Peyer's patch (tissue), 4 donors: ENCODE measurements at places on chromosomes 11 and 22.

GRCh38 chr11:34427186-34427805 is 11.4 kb upstream of the CAT start:
- H3K27ac ChIP-seq: no peak overlapping the region
- no peaks in the 10 kb centered on the region for H3K4me1 ChIP-seq
- H3K4me3 ChIP-seq: no peak overlapping the region

DNA sequence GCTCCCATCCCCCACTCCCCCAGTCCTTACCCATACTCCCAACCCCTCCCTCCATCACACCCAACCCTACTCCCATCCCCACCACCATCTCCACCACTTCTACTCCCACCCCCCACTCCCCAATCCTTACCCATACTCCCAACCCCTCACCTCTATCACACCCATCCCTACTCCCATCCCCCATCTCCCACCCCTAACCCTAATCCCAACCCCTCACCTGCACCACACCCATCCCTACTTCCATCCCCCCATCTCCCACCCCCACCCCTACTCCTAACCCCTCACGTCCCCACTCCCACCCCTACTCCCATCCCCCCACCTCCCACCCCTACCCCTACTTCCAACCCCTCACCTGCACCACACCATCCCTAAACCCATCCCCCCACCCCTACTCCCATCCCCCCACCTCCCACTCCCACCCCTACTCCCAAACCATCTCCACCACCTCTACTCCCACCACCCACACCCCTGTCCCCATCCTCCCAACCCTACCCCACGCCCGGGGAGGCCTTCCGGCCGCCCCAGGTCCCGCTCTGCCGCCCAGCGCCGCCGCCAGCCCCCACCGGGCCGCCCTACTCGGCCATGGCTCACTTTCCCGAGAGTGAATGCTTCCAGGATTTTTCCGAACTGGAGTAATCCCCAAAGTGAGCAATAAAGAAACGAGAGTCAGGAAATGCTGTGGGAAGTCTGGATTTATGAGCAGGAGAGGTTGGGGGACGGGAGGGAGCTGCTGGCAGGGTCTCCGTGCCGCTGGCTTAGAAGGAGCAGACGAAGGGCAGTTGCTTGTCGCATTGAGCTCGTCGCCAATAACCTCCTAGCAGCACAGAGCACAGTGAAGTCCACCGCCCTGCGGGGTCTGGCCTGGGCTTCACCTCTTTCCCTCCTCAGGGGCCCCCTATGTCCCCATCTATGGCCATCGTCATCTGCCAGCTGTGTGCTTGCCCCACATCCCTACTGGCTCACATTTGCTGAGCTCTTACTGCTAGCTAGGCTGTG is 4.6 kb downstream of the PRG3 start:
- H3K27ac ChIP-seq: no peak overlapping the region
- H3K4me1 ChIP-seq: no peaks in the 10 kb centered on the region
- H3K4me3 ChIP-seq: no peak overlapping the region
- H3K27me3 ChIP-seq: no peaks in the 10 kb centered on the region
- no peaks in the 10 kb centered on the region for H3K36me3 ChIP-seq

DNA sequence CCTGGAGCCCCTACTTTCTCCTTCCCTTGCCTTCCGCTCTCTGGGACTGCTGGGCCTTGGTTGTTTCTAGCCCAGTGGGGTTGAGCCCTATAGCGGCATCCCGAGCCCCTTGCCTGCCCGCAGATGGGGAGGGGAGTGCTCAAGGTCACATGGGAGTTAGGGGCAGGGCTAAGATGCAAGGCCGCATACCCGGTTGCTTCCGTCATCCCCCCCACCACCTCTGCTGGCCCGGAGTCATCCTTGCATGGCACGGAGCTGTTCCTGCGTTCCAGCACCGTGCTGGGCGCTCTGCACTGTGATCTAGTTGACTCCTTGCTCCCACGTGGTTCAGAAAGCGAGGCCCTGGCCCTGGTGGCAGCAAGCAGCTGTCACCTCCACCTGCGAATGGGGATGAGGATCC is 18.0 kb downstream of the FLRT1 start:
- H3K27me3 ChIP-seq: no peaks in the 10 kb centered on the region
- no peak overlapping the region for H3K27ac ChIP-seq
- H3K36me3 ChIP-seq: no peaks in the 10 kb centered on the region

DNA sequence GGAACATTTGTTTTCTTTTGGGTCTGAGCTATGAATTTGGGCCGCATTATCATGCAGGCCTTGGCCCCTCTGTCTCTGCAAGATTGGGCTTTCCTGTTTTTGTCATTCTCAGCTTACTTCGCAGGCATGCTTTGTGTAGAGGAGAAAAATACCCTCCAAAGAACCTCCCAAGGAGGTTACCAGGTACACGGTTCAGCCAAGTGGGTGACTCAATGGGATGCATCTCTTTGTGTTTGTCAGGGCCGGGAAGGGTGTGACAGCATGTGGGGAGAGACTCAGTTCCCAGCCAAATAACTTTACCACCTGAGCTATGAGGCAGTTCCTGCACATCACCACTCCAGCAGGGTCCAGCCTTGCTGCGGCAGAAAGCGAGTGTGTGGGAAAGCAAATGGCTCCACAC is 47.8 kb upstream of the CLDN5 start:
- H3K4me1 ChIP-seq: no peaks in the 10 kb centered on the region
- DNase-seq: no peak
- no peak overlapping the region for H3K27ac ChIP-seq
- no peak overlapping the region for H3K4me3 ChIP-seq
- no peaks in the 10 kb centered on the region for H3K27me3 ChIP-seq

- H3K4me1 ChIP-seq: peaks cover 15% of the 10 kb centered on the region
- DNase-seq: no peak
- H3K27me3 ChIP-seq: no peaks in the 10 kb centered on the region
- no peaks in the 10 kb centered on the region for H3K36me3 ChIP-seq
- peak overlapping the region; percentile 99 for H3K27ac ChIP-seq
Observed at GRCh38 chr11:72112978-72113808, 698 bp upstream of the ANAPC15 start.
